ENCODE measurements at places on chromosomes 2 and 18.

GRCh38 chr18:2654928-2655177 lies 673 bp upstream of the SMCHD1 start:
- DNase-seq, result no peak

DNA sequence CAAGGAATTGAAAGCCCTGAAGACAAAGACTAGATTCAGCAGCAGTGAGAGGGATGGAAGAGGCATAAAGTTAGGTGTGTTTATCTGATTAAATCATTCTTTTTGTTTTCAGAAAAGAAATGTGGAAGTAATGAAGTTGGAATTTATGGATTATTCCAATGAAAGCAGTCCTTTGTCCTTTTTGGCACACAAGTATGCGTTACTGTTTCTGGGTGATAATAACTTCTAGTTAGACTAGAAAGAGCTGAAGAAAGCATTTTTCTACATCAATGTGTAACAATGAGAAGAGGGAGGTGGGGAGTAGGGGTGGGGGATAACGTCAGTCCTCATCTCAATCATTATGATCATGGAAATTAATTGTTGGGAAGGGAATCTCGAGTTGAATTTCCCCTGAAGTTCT lies 53.0 kb downstream of the AQP4 start:
- DNase-seq, result no peak

DNA sequence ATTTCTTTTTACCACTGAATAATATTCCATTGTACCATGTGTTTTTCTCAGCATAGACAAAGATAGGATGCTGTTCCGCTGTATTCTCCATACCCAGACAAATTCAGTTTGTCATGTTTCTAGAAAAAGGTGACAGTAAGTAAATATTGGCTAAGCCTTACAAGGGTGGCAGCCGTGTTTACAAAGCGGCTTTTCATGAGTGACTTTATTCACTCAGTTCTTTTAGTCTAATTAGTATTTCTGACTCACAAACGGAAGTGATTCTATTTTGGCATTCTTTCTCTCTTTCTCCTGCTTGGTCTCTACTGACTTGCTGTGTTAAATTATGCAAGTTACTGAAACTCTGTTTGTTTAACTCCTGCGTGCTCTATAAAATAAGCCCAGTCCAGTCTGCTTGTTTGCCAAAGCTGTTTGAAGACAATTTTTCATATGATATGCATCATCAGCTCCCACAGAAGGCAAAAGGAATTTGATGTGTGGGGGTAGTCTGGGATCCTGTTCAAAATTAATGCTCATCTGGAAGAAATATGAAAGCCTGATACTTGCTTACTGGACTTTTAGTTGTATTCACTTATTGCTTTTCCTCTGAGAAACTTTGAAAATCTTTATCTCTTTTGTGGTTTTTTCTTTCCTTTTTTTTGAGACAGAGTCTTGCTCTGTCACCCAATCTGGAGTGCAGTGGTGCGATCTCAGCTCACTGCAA lies 2.3 kb upstream of the PLEKHH2 start:
- DNase-seq, result no peak

GRCh38 chr2:32559136-32559535 lies 68.7 kb upstream of the TTC27 start:
- no peak for DNase-seq

GRCh38 chr2:147110317-147110716 lies 734.5 kb upstream of the ACVR2A start:
- no peak for DNase-seq

- DNase-seq, result no peak
These were observed 33.1 kb downstream of the ODC1 start for GRCh38 chr2:10415048-10415447.

- DNase-seq, result no peak
These were observed 161.0 kb downstream of the TPGS2 start for GRCh38 chr18:36667811-36668210.

GRCh38 chr2:200740907-200741306 lies 70.8 kb upstream of the BZW1 start:
- DNase-seq, result no peak

DNA sequence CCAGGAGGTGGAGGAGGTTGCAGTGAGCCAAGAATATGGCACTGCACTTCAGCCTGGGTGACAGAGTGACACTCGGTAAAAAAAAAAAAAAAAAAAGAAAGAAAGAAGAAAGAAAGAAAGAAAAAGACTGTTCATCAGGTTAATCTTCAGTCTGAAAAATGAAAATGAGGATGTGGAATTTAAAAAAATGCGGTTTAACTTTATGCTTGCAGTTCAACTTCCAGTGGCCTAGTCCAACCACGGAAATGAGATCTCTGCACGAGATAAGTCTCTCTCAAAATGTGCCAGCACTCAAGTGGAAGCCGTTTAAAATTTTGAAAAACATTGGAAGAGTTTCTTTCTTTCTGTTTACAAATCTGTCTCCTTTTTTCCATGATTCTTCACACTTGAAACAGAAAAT lies 112.1 kb downstream of the DOCK10 start:
- DNase-seq, result no peak

- DNase-seq, result no peak
These were observed 343.4 kb upstream of the HS6ST1 start for GRCh38 chr2:128662051-128662471.

DNA sequence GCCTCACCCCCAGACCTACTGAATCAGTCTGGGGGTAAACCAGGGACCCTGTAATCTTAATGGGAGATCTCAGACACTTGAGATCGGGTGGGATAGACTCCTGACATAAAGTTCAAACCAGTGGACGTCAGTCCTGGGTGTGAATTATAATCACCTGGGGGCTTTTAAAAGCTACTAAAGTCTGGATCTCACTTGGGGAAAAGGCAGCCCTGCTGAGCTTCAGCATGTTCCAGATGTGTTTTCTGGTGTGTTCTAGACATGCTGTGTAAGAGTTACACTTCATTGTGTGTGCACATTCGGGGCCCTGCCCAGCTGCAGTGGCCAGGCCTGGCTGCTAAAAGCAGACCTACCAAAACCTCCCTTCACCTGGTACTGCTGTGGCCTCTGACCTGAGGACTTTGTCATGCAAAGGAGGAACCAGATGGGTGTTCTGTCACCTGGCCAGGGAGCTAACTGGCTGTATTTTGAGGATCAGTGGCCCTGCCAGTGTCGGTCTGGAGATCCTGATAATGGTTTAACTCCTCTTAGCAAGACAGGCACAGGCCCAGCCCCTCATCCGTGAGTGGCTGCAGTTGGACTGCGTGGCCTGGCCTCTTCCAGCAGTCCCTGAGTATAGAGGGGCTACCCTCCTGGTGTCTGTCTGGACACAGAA lies 10.6 kb downstream of the RRM2 start:
- DNase-seq, result no peak
